ENCODE measurements at places on chromosomes 16 and 17. TPM values are rescaled to one million over a fixed set of nuclear protein-coding genes. Genes with fewer than 3 reads are reported as not detected.

EPOP gene
- total RNA-seq: 1.9 TPM

JPH3 gene
- not detected for total RNA-seq

CCL5 gene
- 1,167 TPM for total RNA-seq

CCL3 gene
- total RNA-seq: 381 TPM

SNX20 gene
- 53.9 TPM for total RNA-seq

RBBP6 gene
- total RNA-seq: 173 TPM

CLEC3A gene
- not detected for total RNA-seq

TMEM114 gene
- total RNA-seq: not detected

MMP2 gene
- not detected for total RNA-seq

NPIPA8 gene
- not detected for total RNA-seq

KRTAP4-5 gene
- total RNA-seq: not detected

CSH1 gene
- not detected for total RNA-seq

KRT33A gene
- not detected for total RNA-seq

TBC1D3I gene
- 0.35 TPM for total RNA-seq

SLX1A gene
- total RNA-seq: 132 TPM

HOXB1 gene
- total RNA-seq: not detected

CLDN6 gene
- not detected for total RNA-seq

KRTAP9-4 gene
- not detected for total RNA-seq

KREMEN2 gene
- not detected for total RNA-seq

ATP2A1 gene
- 2.5 TPM for total RNA-seq

RBL2 gene
- 222 TPM for total RNA-seq

SCIMP gene
- 3.9 TPM for total RNA-seq

OR1F1 gene
- total RNA-seq: not detected

FOXN1 gene
- not detected for total RNA-seq

C16orf92 gene
- not detected for total RNA-seq

KRTAP9-8 gene
- total RNA-seq: not detected

FBXO39 gene
- 0.40 TPM for total RNA-seq

PTRH2 gene
- total RNA-seq: 6.6 TPM

ALKBH5 gene
- 114 TPM for total RNA-seq

BLMH gene
- 52.8 TPM for total RNA-seq

NACA2 gene
- not detected for total RNA-seq

PRDM7 gene
- total RNA-seq: not detected

CX3CL1 gene
- total RNA-seq: not detected

CES5A gene
- not detected for total RNA-seq

RAPGEFL1 gene
- total RNA-seq: 6.7 TPM

CALB2 gene
- not detected for total RNA-seq

ASPHD1 gene
- total RNA-seq: not detected

DPEP3 gene
- 0.53 TPM for total RNA-seq

Measured in natural killer cell (primary cell).